ENCODE measurements at places on chromosomes 7 and 10.

GRCh38 chr10:22193945-22194344, 23.9 kb downstream of the EBLN1 start:
- DNase-seq, result no peak

GRCh38 chr7:44066111-44066460, 719 bp upstream of the PGAM2 start:
- no peak for DNase-seq

GRCh38 chr7:16668049-16668858, 22.3 kb downstream of the BZW2 start:
- no peak for DNase-seq

- DNase-seq, result no peak
Measured at GRCh38 chr7:121419201-121420148, 23.4 kb upstream of the FAM3C start.

- no peak for DNase-seq
Measured at GRCh38 chr10:114520453-114520852, 116.2 kb upstream of the AFAP1L2 start.

DNA sequence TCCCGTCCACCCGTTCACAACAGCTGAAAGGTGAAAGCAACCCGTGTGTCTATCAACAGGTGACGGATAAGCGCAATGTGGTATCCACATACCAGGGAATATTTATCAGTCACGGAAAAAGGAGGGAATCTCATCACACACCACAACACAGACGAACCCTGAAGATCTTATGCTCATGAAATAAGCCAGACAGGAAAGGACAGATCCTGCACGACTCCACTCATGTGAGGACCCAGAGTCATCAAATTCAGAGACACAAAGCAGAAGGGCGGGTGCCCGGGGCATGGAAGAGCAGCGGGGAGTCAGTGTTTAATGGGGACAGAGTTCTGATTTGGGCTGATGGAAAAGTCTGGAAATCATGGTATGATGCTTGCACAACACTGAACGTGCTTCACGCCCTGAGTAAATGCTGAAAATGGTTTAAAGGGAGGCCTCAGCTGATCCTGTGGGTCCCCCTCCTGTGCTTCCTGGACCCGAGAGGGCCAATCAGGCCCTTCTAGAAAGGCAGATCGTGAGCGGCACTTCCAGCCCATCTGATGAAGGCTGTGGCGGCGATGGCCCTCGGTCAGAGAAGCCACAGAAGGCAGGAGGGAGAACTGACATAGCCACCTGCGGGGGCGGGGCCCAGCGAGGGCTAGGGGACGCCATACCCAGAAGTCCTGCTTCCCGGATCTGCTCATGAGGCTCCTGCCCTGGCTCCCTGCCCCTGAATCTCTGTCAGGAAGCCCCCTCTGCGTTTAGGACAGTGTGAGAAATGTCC, 19.1 kb downstream of the WDR86 start:
- no peak for DNase-seq

DNA sequence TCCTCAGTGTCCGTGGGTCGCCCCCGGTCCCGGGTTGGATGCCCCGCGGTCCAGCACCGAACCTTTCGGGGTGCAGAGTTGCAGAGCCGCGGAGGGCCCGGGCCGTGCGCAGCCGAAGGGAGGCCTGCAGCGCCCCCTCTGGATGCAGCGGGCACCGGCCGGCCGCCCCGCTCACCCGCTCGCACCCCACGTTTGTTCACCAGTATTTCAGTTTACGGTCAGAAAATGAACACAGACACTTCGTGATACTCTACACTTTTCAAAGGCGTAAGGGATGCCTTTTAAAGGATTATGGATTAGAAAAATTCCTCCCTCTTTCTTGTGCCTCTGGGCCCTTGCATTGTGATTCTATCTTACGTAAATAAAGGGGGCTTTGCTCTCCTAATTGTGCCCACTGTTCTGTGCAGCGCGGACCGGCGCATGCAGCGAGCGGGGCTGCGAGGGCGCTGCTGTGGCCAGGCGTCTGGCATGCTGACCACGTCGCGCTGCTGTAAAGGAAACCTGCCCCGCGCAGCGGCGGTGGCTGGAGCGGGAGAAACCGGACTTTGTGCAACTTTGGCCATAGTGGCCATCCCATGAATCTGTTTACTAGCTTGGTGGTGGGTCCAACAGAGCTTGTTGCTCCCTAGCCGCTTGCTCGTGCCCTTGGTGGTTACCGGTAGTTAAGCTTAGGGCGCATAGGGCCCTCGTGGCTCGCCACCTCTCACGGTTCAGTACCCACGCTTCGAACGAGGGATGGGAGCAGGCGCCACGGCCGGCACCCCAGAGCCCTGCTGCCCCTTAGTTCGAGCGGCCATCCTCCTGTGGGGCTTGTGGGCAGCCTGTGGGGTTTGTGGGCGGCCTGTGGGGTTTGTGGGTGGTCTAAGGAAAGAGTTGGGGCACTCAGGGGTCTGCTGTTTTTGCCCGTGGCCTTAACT, 739 bp upstream of the MEST start:
- no peak for DNase-seq

DNA sequence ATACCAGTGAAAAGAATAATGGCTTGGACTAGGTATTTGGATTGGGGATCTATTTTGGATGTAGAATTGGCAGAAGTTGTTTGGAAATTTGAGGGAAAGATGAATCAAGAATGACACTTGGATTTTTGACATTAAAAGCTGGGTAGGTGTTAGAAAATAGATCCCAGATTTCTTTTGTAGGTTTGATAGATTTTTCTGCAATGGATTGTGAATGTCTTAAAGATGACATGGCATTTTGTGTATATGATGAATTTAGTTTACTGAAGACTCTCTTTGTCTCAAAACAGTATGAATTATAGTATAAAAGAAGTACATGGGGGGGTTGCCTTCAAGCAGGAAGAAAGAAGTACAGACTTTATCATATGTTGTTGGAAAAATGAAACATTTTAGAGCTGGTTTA, 75.8 kb downstream of the MPLKIP start:
- no peak for DNase-seq

- no peak for DNase-seq
Measured at GRCh38 chr10:26737730-26738129, 40.2 kb downstream of the PDSS1 start.

- no peak for DNase-seq
Measured at GRCh38 chr7:106774768-106775551, 90.1 kb upstream of the PIK3CG start.

DNA sequence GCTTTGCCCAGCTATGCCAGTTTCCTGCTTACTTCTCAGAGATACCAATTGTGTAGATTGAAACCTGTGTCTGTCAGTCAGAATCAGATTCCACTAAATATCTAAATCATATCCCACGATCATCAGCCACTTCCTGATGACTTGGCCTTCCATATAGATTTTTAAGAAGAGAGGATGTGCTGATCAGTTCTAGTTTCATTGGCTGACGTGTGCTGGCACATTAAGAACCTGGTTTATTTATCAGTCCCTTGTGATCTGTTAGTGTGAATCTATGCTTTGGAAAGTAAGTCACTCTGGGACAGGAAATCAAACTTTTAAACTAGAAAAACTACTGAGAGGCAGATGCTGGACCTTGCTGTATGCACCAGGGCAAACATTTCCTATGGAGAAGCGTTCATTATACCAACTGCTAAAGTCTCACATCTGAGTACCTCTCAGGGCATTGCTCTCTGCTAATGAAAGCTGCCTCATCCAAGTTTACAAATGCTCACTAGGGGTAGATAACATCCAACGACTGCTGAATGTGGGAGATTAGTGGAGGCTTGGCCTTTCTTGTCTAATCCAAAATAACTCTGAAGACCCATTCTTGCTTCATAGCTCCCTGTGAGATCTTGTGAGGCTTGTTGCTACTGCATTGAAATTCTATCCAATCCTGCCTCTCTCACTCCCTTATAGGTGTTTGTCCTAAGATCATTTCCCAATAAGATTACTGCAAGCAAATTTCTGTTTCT, 109.1 kb downstream of the ARL4A start:
- DNase-seq, result no peak

DNA sequence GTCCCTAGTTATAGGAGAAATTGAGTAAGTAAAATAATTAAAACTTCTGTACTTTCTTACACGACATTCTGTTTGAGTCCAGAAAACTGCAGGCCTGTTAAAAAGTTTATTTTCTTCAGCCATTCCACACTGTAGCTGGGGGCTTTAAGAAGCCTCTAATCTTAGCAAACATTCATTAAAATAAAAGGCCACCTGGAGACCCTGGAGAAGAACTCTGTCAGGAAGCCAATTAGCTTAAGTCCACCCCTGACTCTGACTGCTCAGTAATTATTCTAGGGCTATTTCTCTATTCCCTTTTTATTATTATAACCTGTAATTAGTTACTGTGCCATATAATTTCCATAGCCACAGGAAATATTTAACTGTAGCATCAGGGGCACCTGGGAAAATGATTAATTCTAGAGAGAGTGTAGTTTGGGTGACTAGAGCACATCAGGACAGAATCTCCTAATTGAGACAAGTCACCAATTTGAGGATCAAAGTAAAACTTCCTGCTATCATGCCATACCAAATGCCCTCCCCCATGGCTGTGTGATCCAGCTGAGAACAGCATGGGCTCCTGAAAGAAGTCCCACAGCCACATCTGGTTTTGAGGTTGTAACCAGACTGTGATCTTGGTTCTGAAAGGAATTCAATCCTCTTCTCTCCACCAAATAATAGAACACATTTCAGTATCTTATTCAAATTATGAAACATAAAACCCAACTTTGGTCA, 1302.3 kb downstream of the XPNPEP1 start:
- DNase-seq, result no peak

DNA sequence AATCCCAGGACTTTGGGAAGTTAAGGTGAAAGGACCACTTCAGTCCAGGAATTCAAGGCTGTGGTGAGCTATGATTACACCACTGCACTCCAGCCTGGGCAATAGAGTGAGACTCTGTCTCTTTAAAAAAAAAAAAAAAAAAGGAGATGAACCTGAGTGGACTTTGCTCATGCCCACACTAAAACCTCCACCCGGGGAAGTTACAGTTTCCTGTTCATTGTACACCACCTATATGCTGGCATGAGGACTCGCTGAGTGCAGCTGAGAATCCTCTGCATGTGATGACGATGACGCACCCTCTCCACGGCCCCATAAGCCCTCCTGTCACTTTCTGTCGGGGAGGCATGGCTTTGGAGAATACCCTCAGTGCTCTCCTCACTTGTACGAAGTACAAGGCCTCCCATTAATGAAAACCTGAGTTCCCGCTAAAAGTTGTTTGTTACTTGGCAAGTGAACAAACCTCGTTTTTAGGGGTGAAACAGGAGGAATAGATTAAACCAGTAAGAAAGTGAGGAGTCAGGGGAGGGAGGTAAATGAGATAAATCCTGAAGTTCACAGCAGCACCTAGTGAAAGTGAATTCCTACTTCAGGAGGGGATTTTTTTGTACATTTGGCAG, 15.9 kb downstream of the TMEM176B start:
- no peak for DNase-seq

DNA sequence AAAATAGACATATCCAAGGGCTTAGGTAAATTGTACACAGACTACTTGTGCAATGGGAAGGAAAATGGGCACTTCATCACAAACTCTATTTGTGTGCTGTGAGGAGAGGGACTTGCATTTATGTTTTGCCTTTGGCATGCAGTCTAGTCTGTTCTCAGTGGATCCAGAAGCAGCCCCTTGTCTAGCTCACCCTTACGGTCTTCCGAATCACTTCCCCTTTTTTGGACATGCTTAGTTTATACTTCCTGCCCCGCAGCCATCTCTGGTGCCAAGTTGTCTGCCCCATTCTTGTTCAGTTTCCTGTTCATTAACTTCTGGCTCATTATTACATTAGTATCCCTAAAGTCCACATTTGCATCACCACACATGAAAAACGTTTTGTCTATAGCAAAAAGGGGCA, 161.6 kb downstream of the NRCAM start:
- no peak for DNase-seq

GRCh38 chr7:117017702-117018266, 64.5 kb downstream of the ST7 start:
- no peak for DNase-seq

Data from activated T-helper 1 cell treated with anti-CD3 and anti-CD28 coated beads, Interleukin-2, amount 50 U/mL, for 16 hours (primary cell).